Peyer's patch (tissue), 4 donors: ENCODE measurements at places on chromosomes 5 and 9. TPM values are rescaled to one million over a fixed set of nuclear protein-coding genes. Genes with fewer than 3 reads are reported as not detected.

GRCh38 chr5:38615981-38616451 lies 59.6 kb upstream of the LIFR start:
- no peak for DNase-seq
- H3K4me3 ChIP-seq, result no peak overlapping the region
- H3K36me3 ChIP-seq, result no peaks in the 10 kb centered on the region
- no peaks in the 10 kb centered on the region for H3K4me1 ChIP-seq
- no peak overlapping the region for H3K27ac ChIP-seq
- no peaks in the 10 kb centered on the region for H3K27me3 ChIP-seq

DNA sequence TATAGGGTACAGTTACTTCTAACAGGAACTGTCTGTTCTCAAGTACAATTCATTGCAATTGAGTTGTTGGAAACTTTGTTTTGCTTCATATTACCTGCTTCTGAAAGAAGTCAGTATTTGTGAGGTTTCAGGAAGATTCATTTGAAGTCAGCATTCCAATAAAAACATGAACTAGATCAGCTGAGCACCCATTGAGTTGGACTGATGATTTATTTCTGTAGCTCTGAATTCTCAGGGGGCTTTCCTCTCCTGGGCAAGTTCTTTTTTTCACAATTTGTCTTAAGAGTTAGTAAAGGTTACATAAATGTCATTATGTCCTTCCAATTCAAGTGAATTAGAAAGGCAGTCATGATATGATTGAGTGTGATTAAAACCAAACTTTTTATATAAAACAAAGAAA lies 16.2 kb upstream of the KIF2A start:
- no peaks in the 10 kb centered on the region for H3K36me3 ChIP-seq
- no peaks in the 10 kb centered on the region for H3K27me3 ChIP-seq
- no peaks in the 10 kb centered on the region for H3K4me1 ChIP-seq
- H3K27ac ChIP-seq, result no peak overlapping the region
- no peak for DNase-seq

GRCh38 chr5:170597109-170597751 lies 93.4 kb downstream of the KCNIP1 start:
- H3K27ac ChIP-seq, result no peak overlapping the region
- no peak overlapping the region for H3K4me3 ChIP-seq
- H3K36me3 ChIP-seq, result no peaks in the 10 kb centered on the region
- no peak for DNase-seq

DNA sequence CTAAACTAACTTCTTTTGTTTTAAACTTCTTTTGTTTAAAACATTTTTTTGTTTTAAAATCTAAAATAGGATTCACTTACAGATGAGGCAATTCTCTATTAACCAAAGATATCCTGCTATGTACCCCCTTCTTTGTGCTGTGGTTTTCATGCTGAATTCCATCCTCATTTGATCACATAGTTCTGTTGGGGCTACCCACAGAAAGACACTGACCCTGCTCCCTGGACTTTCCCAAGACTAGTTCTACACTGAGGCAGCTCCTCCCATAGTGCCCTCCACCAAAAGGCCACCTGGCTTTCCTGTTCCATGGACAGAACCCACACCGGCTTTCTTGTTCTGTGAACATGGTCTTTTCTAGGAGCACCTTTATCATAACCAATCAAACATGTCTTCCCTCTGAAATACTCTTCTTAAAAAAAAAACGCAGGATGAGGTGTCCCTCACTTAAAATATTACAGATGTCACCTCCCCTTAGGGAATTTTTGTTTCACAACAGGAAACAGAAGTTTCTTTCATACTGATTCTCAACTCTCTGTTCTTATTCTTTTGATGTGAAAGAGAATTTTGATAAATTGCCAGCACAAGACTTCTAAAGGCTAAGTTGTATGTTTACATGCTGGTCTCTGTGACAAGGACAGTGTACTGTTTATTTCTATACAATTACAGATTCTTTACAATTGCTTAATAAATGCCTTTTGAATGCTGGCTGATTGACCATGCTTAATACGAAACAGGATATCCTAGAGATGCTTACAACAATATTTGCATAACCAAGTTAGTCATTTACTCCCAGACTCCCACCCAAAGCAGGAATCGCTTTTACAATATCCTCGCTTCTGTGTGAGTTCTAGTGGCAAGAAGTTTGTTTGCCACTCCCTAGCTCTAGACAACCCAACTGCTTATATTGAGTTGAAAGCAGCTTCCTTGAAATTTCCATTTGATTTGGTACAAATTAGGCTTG lies 300.4 kb downstream of the DTWD2 start:
- H3K36me3 ChIP-seq, result no peaks in the 10 kb centered on the region
- no peak overlapping the region for H3K4me3 ChIP-seq
- H3K27me3 ChIP-seq, result no peaks in the 10 kb centered on the region
- DNase-seq, result no peak
- no peak overlapping the region for H3K27ac ChIP-seq
- H3K4me1 ChIP-seq, result no peaks in the 10 kb centered on the region

DNA sequence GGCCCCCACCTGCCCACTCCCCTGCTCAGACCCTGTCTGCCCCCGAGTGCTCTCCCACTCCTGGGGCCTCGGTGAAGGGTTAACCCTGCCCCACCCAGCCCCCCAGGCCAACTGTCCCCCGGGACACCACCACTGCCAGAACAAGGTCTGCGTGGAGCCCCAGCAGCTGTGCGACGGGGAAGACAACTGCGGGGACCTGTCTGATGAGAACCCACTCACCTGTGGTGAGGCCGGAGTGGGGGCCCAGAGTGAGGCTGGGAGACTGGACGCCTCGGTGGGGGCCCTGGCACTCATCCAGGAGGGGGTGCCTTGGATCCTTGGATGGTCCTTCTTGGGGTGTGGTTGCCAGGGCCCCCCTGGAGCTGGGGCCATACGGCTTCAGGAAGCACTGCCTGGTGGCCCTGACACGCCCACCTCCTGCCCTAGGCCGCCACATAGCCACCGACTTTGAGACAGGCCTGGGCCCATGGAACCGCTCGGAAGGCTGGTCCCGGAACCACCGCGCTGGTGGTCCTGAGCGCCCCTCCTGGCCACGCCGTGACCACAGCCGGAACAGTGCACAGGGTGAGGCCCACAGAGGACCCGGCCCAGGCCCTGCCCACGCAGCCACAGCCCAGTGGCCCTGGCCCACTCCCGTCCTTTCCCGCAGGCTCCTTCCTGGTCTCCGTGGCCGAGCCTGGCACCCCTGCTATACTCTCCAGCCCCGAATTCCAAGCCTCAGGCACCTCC lies 2.1 kb downstream of the MAMDC4 start:
- H3K27ac ChIP-seq, result no peak overlapping the region
- DNase-seq, result no peak
- no peak overlapping the region for H3K4me3 ChIP-seq
- H3K36me3 ChIP-seq, result no peaks in the 10 kb centered on the region

- H3K4me3 ChIP-seq, result peak overlapping the region; percentile 99
- no peaks in the 10 kb centered on the region for H3K36me3 ChIP-seq
- DNase-seq, result no peak
- H3K4me1 ChIP-seq, result no peaks in the 10 kb centered on the region
These were observed 345 bp upstream of the PRRC1 start for GRCh38 chr5:127517110-127517479.

DNA sequence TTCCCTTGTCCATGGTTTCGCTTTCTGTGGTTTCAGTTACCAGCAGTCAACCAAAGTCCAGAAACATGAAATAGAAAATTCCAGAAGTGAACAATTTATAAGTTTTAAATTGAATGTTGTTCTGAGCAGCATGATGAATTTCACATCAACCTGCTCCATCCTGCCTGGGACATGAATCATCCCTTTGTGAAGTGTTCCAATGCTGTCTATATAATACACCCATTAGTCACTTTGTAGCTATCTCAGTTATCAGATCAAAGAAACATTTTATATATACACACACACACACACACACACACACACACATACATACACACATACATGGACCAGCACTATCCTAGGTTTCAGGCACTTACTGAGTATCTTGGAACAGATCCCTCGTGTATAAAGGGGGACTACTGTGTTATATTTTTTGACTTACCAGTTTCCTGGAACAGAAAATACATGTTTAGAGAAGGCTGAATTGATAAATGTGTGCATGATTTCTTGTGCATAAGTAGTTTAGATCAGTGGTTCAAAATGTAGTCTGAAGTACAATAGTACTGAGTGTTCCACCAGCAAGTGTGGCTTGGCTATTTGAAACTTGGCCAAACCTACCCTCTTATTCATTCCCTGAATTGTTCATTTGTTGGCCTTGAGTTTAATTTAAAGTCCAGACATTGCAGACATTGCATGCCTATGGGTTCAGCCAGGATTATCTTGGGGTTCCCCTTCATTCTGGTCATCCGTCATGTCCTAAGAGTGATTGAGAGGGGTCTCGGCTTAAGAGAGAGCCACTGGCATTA lies 510.0 kb downstream of the GADD45G start:
- DNase-seq, result no peak
- no peak overlapping the region for H3K27ac ChIP-seq
- no peaks in the 10 kb centered on the region for H3K4me1 ChIP-seq
- H3K4me3 ChIP-seq, result no peak overlapping the region
- no peaks in the 10 kb centered on the region for H3K36me3 ChIP-seq
- H3K27me3 ChIP-seq, result no peaks in the 10 kb centered on the region

GRCh38 chr9:16985559-16986348 lies 115.3 kb upstream of the BNC2 start:
- DNase-seq, result no peak
- no peaks in the 10 kb centered on the region for H3K36me3 ChIP-seq
- H3K27me3 ChIP-seq, result no peaks in the 10 kb centered on the region
- H3K4me1 ChIP-seq, result no peaks in the 10 kb centered on the region
- H3K4me3 ChIP-seq, result no peak overlapping the region
- peak overlapping the region; percentile 19 for H3K27ac ChIP-seq

DNA sequence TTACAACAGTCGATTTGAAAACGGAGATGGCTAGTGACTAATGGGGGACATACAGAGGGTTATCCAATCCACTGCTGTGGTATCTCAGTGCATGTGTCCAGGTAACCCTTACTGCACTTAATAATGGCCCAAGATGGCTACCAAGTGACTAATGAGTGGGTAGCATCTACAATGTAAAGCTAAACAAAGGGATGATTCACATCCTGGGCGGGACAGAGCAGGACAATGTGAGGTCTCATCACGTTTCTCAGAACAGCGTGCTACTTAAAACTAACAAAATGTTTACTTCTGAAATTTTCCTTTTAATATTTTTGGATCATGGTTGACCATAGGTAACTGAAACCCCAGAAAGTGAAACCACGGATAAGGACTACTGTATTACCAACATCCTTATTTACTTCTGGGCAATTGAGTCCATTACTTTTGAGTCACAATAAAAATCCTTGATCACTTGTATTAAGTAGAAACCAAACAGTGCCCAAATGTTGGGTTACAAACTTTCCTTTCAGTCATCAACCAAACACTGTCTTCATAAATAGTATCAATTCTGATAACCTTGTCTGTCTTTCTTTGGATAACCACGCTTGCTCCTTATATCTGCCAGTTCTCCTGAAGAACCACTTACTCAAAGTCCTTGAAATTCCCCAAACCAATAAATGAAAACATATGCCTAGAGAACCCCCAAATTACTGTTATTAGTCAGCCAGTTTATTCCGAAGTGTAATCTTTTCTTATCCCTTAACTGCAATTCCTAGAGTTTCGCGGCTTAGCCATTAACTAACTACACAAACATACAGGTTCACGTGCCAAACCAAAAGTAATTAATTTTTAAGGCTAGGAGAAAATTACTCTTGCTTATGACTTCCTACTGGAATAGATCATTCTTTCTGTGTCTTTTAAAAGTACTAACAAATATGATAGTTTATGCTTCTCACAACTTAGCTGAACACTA lies 59.7 kb downstream of the ELL2 start:
- H3K27me3 ChIP-seq, result no peaks in the 10 kb centered on the region
- H3K4me1 ChIP-seq, result no peaks in the 10 kb centered on the region
- DNase-seq, result no peak

DNA sequence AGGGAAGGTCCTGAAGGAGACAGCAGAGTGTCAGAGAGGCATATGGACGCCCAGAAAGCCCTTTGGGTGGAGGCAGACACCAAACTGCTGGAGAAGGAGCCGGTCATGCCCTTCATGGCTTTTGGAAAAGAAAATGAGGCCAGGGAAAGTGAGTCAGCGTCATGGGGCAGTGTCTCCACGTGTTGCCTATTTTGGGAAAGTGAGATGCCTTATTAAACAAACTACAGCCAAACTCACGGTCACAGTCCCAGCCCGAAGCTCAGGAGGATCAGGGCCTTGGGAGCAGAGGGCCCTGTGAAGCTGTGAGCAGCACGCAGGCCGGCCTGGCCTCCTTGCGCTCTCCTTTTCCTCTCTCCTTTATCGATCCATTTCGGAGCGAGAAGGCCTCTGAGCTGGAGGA lies 25.0 kb downstream of the RGS3 start:
- no peaks in the 10 kb centered on the region for H3K4me1 ChIP-seq
- no peak for DNase-seq
- H3K4me3 ChIP-seq, result no peak overlapping the region
- no peaks in the 10 kb centered on the region for H3K36me3 ChIP-seq
- no peaks in the 10 kb centered on the region for H3K27me3 ChIP-seq

- H3K36me3 ChIP-seq, result no peaks in the 10 kb centered on the region
- no peak overlapping the region for H3K4me3 ChIP-seq
- H3K4me1 ChIP-seq, result no peaks in the 10 kb centered on the region
- H3K27ac ChIP-seq, result no peak overlapping the region
- no peak for DNase-seq
These were observed 31.0 kb upstream of the PHF24 start for GRCh38 chr9:34927061-34927460.

DNA sequence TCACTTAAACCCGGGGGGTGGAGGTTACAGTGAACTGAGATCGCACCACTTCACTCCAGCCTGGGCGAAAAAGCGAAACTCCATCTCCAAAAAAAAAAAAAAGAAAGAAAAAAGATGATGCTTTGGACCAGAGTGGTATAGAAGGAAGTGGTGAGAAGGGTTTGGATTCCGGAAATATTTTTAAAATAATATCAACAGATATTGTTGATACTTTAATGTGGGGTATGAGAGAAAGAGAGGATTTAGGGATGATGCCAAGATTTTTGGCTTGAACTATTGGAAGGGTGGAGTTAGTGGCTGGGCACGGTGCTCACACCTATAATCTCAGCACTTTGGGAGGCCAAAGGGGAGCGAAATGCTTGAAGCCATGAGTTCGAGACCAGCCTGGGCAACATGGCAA lies 49.6 kb upstream of the PLIN2 start:
- no peak overlapping the region for H3K4me3 ChIP-seq
- no peaks in the 10 kb centered on the region for H3K27me3 ChIP-seq
- H3K36me3 ChIP-seq, result no peaks in the 10 kb centered on the region

DNA sequence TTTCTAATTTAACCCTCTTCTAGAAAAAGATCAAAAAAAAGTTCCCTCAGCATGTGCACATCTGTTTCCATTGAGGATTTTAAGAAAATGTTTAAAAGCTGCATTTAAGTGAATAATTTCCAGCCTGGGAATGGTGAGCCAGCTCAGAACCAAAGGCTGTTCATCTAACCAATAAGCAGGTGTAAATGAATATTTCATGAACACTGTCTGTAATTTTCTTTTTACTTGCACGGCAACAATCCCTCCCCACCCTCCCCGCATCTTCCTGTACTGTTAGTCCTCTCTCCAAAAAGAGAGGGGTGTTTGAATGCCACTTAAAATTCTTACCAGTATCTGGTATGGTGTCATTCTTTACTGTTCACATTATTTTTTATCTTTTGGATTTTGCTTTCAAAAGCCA lies 425.6 kb downstream of the PDE4D start:
- H3K4me3 ChIP-seq, result no peak overlapping the region
- DNase-seq, result no peak
- no peak overlapping the region for H3K27ac ChIP-seq
- H3K36me3 ChIP-seq, result no peaks in the 10 kb centered on the region
- no peaks in the 10 kb centered on the region for H3K4me1 ChIP-seq

The SH3TC2 gene
- total RNA-seq, result 1.3 TPM

The GMCL2 gene
- total RNA-seq, result not detected

The NRG2 gene
- total RNA-seq, result not detected

The LCNL1 gene
- total RNA-seq, result not detected

The DMRT3 gene
- not detected for total RNA-seq

The TMEM171 gene
- 5.8 TPM for total RNA-seq

The FGF1 gene
- not detected for total RNA-seq

The ERP44 gene
- 18.7 TPM for total RNA-seq

The NPM1 gene
- 468 TPM for total RNA-seq
